ENCODE measurements at places on chromosomes 2 and 18.

DNA sequence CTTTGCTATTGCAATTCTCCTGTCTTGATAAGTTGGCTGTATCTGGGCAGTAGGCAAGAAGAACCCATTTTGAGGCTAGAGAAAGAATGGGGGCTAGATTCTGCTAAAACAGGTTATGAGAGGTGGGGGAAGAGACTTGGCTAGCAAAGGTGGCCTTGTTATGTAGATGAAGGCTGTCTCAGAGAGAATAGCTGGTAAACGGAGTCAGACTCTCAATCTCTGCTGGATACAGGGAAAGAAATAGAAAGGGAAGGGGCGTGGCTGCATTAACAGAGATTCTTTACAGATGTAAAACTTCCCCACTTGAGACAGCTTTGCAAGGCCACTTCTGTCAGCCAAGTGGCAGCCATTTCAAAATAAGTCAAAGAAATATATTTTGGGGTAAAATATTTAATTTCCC, 38.1 kb upstream of the ARHGAP25 start:
- no peak for DNase-seq

DNA sequence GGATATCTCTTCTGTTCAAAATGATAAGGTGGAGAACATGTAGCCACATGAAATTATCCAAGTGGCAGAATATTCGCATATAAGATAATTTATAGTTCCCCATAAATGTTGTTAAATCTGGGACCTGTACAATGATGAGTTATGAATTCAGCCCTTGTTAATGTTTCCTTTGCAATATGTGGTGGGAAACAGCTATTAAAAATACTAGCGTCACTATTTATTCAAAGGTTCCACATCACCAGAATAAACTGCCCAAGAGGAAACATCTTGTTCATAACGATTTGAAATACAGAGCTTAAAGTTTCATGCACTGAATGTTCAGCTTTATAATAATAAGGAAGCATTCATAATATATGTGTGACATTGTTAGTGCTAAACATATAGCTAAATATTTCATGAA, 223.9 kb upstream of the TCF4 start:
- no peak for DNase-seq

DNA sequence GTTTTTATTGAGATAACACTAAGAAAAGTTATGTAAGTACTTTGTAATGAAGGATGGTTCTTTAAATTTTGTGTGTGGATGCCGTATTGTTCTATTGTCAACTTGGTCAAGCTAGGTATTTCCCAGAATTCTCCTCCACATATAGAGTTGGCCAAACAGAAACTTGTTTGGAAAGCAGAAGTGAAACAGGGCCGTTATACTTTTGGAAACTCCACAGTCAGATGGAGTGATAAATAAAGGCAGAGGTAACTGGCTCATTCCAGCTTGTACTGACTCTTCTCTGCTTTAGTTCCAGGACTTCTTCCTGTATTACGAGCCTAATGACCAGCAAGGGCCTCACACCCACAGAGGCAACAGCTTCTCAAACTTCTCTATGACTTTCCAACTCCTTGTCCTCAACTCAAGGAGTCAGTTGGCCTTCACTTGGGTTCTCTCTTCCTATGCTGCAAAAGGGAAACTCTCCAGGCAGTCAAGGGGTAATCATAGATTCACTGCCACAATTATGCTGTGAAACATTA, 16.4 kb upstream of the STARD7 start:
- no peak for DNase-seq

DNA sequence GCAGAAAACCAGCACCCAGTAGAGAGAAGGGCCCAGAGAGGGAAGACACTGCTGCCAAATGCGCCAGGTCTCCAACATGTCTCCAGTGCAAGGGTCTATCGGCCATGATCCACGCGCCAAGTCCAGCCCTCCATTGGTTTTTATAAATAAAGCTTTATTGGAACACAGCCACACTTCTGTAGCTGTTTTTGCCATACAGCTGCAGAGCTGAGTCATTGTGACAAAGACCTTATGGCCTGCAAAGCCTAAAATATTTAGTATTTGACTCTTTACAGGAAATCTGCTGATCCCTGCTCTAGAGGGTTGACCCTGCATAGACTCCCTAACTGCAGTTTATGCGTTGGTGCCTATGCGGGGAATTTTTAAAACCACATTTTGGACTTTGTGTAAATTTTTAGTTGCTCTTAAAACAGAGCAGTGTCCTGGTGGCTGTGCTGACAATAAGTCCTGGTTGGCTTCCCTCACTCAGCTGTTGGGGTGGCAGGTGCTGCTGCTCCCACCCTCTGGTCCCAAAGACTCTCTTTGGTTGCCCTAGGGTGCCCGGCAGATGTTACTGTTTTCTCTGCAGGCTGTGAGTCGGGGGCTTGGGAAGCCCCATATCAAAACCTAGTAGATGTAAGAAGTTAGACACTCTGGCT, 154.9 kb downstream of the CTIF start:
- peak; percentile 79 for DNase-seq

DNA sequence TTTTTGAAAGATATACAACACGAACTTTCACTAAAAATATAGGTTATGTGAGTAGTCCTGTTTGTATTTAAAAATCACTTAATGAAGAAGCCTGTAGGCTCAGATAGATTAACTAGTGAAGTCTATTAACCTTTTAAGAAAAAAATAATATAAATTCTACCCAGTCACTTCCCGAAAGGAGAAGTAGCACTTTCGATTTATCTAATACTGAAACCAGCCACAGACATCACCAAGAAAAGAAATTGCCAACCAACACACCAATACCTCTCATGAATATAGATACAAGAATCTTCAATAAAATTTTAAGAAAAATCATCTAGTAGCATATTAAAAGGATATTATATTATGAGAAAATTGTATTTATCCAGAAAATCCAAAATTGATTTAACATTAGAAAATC, 160.5 kb downstream of the GALNT13 start:
- DNase-seq = no peak

DNA sequence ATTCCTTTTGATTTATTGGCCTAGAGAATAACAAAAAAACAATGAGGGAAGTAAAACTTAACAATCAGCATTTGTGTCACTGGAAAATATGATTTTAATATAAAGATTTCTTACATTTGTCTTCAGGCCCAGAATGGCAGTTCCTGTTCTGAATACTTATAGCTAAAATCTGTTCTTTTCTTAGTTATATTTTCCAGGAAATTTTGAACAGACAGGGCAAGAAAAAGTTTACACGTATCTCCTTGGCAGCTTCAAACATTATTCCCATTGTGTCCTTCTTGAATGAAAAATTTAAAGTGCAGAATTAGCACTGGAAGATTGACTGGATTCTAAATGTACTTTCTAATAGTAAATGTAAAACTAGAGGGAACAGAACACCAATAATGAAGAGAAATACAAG, 1454.0 kb upstream of the PIK3C3 start:
- no peak for DNase-seq

DNA sequence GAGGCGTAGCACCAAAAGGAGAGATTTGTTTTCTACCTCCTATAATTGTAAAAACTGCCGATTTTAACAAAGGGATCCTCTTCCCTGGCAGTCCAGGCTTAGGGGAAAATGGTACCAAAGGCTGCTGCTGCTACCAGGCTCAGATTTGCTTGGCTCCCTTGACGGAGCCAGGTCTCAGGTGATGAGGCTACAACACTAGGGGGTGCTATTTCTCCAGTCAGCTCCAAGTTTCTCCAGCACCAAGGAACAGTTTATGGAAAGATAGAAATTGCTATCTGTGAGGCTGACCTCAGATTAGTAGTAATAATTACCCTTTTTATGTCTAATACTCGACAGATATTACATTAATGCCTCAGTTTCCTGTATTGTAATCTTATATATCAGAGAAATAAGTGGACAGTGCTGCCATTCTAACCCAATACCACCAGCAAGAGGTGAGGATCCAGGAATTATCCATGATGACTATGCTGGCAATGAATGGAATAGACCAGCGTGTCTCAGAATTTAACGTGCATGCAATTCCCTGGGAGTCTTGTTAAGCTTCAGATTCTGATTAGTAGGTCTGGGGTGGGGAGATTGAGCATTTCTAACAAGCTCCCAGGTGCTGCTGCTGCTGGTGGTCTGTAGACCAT, 111.3 kb downstream of the ESCO1 start:
- DNase-seq = peak; percentile 54

DNA sequence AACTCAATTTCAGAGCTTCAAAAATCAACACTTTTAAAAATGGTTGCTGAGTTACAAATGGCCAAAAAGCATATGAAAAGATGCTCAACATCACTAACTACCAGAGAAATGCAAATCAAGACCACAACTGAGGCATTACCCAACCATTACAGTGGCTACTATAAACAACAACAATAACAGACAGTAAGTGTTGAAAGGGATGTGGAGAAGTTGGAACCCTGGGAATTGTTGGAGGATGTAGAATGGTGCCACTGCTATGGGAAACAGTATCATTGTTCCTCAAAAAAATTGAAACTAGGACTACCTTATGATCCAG, 173.3 kb upstream of the SPRED2 start:
- no peak for DNase-seq

- peak; percentile 96 for DNase-seq
These were observed 67.2 kb downstream of the KCTD1 start for GRCh38 chr18:26480897-26481795.

- DNase-seq = no peak
These were observed 88.0 kb downstream of the SOCS6 start for GRCh38 chr18:70376914-70377258.

GRCh38 chr2:218814540-218815243, 16.9 kb downstream of the PRKAG3 start:
- DNase-seq = no peak

DNA sequence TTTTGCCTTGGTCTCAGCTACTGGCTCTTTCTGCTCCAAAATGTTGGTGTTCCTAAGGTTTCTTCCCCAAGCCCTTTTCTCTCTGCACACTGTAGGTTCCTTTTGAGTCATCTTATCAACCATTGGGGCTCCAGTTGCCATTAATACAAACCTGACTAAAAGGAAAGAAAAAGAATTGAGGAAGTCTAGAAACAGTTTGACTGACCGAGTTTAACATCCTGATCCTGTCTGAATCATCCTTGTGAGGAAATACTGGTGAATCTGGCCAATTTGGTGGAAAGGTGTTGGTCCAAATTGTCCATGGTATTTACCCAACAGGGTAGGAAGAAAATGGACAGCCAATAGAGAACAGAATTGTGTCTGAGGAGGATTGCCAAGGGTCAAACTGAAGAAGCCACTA, 38.3 kb downstream of the CRYGD start:
- no peak for DNase-seq

DNA sequence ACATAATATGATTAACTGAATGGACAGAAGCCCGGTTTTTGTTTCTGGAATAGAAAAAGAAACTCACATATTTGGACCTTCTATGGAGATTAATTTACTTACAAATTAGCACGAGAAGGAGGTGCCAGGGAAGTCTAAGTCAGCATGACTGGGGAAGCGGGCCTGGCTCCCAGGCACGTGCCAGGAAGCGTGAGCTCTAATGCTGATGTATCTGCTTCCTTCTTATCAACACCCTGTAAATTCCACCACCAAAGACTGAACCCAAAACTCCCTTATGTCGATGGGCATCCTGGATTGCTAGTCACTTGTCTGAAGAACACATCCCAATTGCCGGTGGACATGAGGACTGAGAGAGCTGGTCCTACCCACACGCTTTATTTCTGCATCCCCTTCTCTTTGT, 134.5 kb downstream of the GALNT14 start:
- DNase-seq = no peak

- DNase-seq = no peak
These were observed 47.1 kb upstream of the CCDC150 start for GRCh38 chr2:196592331-196592910.

DNA sequence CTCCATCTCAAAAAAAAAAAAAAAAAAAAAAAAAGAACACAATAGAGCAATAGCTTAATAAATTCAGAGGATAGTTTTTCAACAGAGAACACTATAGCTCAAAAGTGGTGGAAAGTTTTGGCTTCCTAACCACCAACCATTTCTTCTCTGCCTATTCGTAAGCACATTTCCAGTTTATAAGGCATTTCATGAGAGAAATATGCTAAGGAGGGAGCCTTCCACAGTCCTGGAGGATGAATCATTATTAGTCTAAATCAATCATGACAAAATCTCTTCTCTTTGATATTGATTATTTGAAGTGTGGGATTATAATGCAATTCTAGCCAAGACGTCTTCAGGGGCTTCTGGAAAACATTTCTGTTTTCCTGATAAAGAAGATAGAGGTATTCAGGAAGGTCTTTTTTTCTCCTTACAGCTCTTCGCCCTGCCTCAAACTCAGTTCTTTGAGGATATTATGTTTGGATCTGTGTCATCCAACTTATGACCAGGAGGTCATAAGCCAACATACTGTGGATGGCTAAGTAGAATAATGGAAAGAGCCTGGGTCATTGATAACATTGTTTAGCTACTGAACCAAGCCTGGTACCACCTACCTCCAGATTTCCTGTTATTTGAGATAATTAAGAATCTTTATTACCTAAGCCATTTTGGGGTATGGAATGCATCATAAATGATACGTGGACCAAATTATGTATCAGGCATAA, 207.3 kb downstream of the TRIB2 start:
- no peak for DNase-seq

DNA sequence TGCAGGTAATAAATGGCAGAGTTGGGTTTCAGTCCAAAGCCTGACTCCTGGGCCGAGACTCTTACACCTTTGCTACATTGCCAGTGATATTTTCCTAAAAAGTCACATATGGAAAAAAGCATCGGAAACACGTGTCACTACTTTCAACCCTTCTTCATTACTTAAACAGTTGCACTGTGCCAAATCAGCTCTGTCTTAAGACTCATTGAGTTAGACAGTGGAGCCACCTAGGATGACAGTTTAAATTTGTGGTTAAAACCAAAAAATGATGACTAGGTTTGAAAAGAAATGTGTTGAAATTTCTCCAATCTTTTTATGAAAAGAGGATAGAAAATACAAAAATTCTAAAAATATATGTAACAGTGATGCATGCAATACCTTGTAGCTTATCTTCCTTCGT, 97.5 kb downstream of the TMEM247 start:
- DNase-seq = no peak

- DNase-seq = no peak
These were observed 43.2 kb upstream of the FHL2 start for GRCh38 chr2:105442056-105442455.

DNA sequence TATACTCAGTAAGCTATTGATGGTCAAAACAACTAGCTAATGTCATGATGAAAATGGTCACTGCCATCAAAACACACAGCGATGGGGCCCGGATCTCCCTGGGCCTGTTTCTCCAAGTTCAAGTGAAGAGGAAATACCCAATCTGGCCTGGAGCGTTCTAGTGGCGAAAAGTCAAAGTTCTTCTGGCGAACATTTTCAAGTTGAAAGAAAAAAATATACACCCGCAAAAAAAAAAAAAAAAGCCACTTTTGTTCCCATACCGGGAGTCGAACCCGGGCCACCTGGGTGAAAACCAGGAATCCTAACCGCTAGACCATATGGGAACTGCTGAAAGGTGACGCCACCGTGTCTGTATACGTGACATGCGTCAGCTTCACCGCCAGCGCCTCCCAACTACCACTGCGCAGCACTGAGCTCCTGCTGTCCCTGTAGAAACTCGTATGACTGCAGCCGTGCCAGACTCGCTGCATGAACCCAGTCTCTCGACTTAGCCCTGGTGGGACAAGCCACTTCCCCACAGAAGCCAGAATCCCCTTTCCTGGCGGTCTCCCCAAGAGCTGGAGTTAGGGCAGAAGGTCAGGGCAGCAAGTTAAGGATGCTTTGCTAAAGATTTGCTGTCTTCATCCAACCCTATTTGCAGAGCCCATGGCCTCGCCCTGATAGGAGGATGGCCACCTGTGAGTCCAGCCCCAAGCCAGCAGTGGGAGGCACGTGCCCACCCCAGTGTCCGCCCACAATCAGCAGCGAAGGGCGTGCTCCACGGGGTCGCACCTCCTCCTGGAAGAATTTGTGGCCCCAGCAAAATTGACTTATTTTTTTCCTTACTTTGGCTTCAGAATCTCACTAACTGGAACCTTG, 5.6 kb upstream of the IMP4 start:
- DNase-seq = peak; percentile 45

GRCh38 chr18:75742516-75742915, 315.0 kb upstream of the SMIM21 start:
- no peak for DNase-seq

Data from HCEC 1CT (cell line).